ENCODE measurements at places on chromosomes 12 and 14.

GRCh38 chr14:100582496-100583165 is 4.6 kb downstream of the BEGAIN start:
- peak; percentile 39 for DNase-seq

- no peak for DNase-seq
Observed at GRCh38 chr12:13964666-13965065, 16.7 kb downstream of the GRIN2B start.

- DNase-seq, result no peak
Observed at GRCh38 chr14:101918065-101918989, 46.0 kb upstream of the DYNC1H1 start.

GRCh38 chr14:91586410-91586809 is 76.3 kb upstream of the PPP4R3A start:
- no peak for DNase-seq
